Gastrocnemius medialis (tissue), 4 donors: ENCODE measurements at places on chromosomes 3 and 15. TPM values are rescaled to one million over a fixed set of nuclear protein-coding genes. Genes with fewer than 3 reads are reported as not detected.

GRCh38 chr3:140160553-140160952 lies 225.6 kb downstream of the CLSTN2 start:
- no peaks in the 10 kb centered on the region for H3K4me1 ChIP-seq
- H3K4me3 ChIP-seq: no peak overlapping the region
- no peak overlapping the region for H3K27ac ChIP-seq
- H3K27me3 ChIP-seq: no peaks in the 10 kb centered on the region
- DNase-seq: no peak

GRCh38 chr3:132293251-132293650 lies 24.0 kb upstream of the ACP3 start:
- DNase-seq: no peak
- H3K27me3 ChIP-seq: no peaks in the 10 kb centered on the region
- H3K27ac ChIP-seq: no peak overlapping the region
- H3K36me3 ChIP-seq: no peaks in the 10 kb centered on the region
- H3K4me3 ChIP-seq: no peak overlapping the region
- no peaks in the 10 kb centered on the region for H3K4me1 ChIP-seq

DNA sequence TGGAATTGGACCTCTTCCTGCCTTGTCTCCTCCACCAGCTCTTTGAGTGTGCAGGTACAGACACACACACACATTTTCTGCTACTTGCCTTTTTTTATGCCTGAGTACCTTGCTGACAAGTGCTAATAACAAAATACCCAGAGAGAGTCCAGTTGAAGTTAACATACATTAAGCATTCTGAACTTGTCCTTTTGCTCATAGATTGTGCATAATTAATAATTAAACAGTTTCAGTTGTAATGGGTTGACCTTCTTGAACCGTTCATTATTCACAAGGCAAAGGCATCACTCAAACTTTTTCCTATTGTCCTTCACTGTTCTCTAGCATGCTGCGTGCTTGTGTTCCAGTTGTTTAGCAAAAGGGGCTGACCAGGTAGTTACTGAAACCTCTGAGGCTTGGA lies 59.6 kb upstream of the SKOR1 start:
- no peak for DNase-seq
- no peak overlapping the region for H3K4me3 ChIP-seq
- no peaks in the 10 kb centered on the region for H3K27me3 ChIP-seq
- no peaks in the 10 kb centered on the region for H3K36me3 ChIP-seq

GRCh38 chr15:84684092-84684491 lies 26.1 kb upstream of the NMB start:
- no peak for DNase-seq
- no peaks in the 10 kb centered on the region for H3K4me1 ChIP-seq

GRCh38 chr3:42340466-42340865 lies 69.9 kb downstream of the LYZL4 start:
- no peaks in the 10 kb centered on the region for H3K27me3 ChIP-seq
- no peak overlapping the region for H3K27ac ChIP-seq
- DNase-seq: no peak
- H3K36me3 ChIP-seq: no peaks in the 10 kb centered on the region
- H3K4me3 ChIP-seq: no peak overlapping the region

DNA sequence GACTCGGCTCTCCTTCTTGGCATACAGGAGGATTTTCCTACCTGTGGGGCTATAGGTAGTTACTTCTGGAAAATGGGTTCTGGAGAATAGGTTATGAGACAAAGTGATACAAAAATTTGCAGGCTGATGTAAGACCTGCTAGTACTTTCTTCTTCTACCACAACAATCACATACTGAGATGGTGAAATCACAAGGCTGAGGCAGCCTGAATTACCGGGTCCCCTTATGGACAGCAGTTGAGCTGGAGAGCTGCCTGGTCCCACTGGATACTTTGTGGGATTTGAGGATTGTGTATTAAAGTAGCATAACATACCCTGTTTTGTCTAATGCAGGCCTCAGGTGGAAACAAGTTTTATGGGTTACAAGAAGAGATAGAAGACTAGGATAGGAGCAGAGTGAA lies 86.5 kb upstream of the FAM98B start:
- H3K27me3 ChIP-seq: no peaks in the 10 kb centered on the region
- DNase-seq: no peak
- no peaks in the 10 kb centered on the region for H3K4me1 ChIP-seq
- H3K27ac ChIP-seq: no peak overlapping the region

GRCh38 chr3:185935465-185936272 lies 2.1 kb downstream of the TRA2B start:
- no peaks in the 10 kb centered on the region for H3K36me3 ChIP-seq
- peak overlapping the region; percentile 100 for H3K27ac ChIP-seq
- no peak for DNase-seq
- H3K4me3 ChIP-seq: peak overlapping the region; percentile 97

GRCh38 chr3:52366527-52366926 lies 50.4 kb downstream of the DNAH1 start:
- H3K27me3 ChIP-seq: no peaks in the 10 kb centered on the region
- no peaks in the 10 kb centered on the region for H3K36me3 ChIP-seq
- no peak overlapping the region for H3K4me3 ChIP-seq

GRCh38 chr3:160003520-160004128 lies 15.0 kb downstream of the IL12A start:
- no peaks in the 10 kb centered on the region for H3K27me3 ChIP-seq
- H3K36me3 ChIP-seq: no peaks in the 10 kb centered on the region
- peaks cover 4% of the 10 kb centered on the region for H3K4me1 ChIP-seq
- peak; percentile 24 for DNase-seq
- no peak overlapping the region for H3K4me3 ChIP-seq

Gene LYZL4
- not detected for total RNA-seq

Gene TP63
- 26.8 TPM for total RNA-seq

Gene GPR27
- not detected for total RNA-seq

Gene PEX5L
- not detected for total RNA-seq
